LoVo (cell line): ENCODE measurements at places on chromosomes 7 and 10.
A peak's percentile ranks its signal among the peaks of the same experiment; 100 is the strongest.

DNA sequence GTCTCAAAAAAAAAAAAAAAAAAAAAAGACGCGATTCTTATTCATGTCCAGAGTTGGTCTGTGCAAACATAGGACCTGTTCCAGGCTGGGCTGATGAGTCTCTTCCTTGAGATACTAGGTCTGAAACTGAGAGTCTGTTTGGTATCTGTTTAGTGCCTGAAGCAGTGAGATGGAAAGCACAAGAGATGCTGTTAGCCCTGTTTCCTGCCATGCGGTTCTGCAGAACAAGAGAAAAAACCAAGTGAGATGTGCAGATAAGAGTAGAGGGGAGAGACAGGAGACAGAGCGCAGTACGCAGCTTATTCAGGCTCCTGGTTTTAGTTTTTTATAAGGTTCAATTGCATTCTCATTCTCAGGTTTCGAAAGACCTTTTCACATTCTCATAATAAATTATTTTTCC lies 85.8 kb upstream of the PRKCQ start:
- DNase-seq: no peak

- no peak for DNase-seq
Measured at GRCh38 chr7:151431768-151432311, 8.1 kb downstream of the CRYGN start.

- no peak for DNase-seq
Measured at GRCh38 chr10:115933098-115933497, 339.9 kb downstream of the GFRA1 start.

DNA sequence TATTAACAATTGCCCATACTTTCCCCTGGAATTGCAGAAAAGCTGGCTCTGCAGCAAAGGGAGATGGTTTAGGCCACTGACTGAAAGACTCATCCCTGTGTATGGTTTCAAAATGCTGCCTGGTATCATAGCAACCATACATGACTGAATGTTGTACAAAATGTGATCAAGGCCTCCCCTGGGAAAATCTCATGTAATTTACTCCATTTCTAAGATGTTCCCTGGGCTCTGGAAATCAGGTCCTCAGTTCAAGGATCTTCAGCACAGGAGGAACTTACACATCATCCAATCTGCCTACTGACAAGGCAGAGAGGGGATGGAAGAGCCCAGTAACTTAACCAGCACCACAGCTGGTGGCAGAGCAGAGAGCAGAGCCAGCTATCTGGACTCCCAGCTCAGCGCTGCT lies 111.8 kb downstream of the JAZF1 start:
- DNase-seq: no peak

DNA sequence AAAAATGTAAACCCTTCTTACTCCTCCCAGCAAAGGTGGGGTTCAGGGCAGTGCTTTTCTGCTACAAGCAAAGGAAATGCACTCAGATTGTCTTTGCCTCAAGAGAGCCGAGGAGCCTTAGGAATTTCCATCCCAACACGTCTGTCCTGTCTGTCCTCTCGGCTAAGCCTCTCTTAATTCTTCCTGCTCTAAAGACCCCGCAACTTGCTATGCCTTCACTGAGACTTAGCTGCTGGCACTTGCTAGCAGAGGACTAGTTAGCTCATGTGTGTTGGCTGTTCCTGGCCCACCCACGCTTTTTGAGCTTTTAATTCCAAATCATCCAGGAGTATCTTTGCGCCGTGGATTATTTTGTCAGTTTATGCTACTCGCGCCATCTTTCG lies 481 bp upstream of the NPM3 start:
- peak; percentile 20 for DNase-seq

- DNase-seq: peak; percentile 43
Measured at GRCh38 chr10:51700228-51700817, 928 bp upstream of the CSTF2T start.

GRCh38 chr10:112526906-112527305 lies 79.9 kb downstream of the VTI1A start:
- DNase-seq: peak; percentile 57

DNA sequence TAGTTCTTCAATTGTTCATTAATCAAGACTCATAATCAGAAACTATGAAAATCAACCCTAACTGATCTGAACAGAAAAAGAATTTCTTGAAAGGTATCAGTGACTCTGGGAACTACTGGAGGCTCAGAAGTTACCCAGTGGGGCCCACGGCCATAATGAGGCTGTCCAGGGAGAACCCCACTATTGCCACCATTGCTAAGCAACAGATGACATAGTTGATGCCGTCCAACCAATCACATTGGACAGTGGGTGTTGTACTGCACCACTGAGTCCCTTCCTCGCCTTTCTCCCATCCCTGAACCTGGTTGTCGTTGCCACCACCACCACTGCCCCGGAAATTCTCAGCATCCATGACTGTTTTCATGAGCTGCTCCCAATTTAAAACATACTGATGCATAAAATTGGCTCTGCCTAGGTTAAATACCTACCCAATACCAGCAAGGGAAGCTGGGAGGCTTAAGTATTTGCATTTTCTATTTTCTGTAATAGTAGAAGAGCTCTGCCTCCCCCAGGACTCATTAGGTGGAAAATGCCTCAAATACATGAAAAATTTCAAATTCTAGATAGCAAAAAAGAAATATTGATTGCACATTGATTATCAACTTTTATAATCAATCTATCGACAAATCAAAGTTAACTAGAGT lies 26.7 kb upstream of the USP6NL start:
- no peak for DNase-seq

- no peak for DNase-seq
Measured at GRCh38 chr10:99326871-99327270, 2.3 kb upstream of the CNNM1 start.

GRCh38 chr7:137846827-137847567 lies at the start of gene DGKI:
DGKI (minus strand) TSS chr7:137846974.
- no peak for DNase-seq
